Psoas muscle (tissue), 8 donors: ENCODE measurements at places on chromosomes 13 and 19.

GRCh38 chr13:59671881-59672280, 491.8 kb downstream of the DIAPH3 start:
- DNase-seq = no peak

DNA sequence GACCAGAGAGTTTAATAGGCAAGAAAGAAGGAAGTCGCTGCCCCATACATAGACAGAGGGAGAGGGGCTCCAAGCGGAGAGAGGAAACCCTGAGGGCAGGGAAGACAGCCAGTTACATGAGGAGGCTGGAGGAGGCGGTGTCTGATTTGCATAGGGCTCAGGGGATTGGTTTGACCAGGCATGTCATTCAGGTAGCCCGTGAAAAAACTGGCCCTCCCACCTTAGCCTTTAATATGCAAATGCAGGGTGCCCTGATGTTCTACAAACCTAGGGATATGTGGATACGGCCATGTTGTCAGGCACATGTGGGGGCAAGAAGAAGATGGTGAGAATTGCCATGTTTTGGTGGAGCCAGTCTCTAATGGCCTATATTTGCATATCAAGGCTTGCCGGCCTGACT, 1461.6 kb downstream of the PCDH9 start:
- no peak for DNase-seq

DNA sequence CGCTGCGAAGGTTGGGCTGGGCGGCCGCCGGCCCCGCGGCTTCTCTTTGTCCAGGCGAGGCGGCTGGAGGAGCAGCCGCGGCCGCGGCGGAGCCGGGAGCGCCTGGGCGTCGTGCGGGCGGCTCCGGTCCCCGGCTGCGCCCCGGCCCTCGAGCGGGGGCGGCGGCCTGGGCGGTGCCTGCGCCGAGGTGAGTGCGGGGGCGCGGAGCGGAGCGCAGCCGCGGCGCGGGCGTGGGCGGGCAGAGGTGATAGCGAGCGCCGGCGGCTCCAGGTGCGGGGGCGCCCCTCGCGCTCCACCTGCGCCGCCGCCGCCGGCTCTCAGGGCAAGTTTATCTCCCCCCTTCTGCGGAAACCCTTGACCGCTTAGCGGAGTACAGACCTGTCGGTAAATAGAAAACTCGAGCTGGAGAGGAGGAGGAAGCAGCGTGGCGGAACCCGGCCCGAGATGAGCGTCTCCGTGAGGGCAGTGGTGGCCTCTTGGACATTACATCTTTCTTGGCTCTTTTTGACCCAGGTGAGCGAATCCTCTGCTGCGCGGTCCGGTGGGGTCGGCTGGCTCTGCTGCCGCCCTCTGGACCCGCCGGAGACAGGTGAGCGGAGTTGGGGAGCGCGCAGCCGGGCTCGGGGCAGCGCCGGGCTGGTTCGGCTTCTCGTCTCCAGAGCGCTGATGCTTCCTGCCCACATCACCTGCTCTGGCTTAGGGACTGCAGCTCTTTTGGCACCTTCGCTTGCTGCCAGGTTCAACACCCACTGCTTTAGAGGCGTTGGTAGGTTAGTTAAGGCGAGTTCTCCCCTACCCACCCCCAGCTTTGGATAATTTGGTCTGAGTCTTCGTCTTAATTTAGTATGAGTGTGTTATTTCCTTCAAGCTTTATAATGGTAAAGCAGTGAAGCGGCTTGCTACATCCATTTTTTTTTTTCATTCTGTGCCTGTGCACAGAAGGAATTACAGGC, at the start of gene MTUS2:
TSS of gene MTUS2 (plus strand) at position 241 of the 953 bp plus-strand sequence.
- DNase-seq = no peak

DNA sequence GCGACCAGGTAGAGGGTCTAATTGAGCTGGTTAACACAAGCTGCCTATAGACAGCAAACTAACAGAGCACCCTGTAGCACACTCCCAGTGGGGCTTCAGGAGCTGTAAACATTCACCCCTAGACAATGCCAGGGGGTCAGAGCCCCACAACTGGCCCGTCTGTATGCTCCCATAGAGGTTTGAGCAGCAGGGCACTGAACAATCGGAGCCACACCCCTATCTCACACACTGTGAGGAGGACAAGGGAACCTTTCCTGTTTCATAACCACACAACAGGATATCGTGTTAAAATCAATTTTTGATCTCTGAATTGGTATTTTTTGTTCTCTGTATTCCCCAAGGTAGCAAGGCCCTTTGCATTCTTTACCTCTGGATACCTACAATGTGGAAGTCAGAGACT, 266.1 kb downstream of the SPRY2 start:
- DNase-seq = no peak

GRCh38 chr13:107681600-107681999, 533.7 kb downstream of the LIG4 start:
- DNase-seq = no peak

DNA sequence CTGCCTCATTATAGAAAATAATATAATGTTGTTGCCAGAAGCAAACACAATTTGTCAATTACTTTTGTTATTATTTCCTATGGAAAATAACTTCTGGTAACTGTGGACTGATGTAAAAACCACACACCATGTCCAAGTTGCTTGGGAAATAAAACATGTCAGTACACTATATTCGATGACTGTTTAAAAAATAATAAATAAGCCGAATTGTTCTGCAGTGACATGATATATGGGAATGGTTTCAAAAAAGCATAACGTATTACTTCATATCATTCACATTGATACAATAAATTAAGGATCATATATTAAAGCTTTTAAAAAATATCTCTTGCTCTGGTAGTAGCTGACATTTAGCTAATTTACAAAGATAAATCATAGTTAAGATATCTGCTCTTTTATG, 2062.1 kb downstream of the PCDH9 start:
- no peak for DNase-seq

DNA sequence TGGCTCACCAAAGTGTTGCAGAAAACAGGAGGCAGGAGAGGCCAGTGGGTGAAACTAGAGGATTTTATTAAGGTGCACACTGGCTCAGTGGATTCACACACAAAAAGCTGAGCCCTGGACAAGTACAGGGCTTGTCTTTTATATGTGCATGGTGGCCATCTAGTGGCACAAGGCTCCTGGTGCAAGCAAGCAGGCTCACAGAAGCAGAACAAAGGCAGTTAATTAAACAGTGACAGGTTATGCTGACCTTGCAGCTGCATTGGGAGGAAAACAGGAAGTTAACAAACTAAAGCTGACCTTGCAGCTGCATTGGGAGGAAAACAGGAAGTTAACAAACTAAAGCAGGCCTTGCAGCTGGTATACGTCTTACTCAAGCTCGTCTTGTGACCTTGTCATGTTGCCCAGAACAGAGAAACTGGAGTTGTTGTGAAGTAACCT, 65.3 kb upstream of the ZNF681 start:
- no peak for DNase-seq

DNA sequence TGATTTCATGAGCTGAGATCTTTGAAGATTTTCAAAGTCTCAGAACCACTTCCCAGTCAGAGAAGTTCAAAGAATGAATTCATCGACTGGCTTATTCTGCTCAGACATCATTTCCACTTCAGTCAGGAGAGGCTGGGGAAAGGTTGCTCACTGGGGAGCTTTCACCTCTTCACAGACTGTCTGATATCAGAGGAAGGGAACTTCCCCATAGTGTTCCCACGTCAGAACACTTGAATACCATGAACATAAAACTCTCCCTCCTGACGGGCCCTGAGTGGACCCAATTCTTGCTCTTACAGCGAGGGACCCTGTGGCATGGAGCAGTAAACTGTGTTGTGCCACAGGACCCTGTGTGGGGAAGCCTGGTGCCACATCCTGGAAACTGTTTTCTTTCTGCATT, 492.6 kb downstream of the COG6 start:
- no peak for DNase-seq
